ENCODE measurements at places on chromosomes 12 and 14. TPM values are rescaled to one million over a fixed set of nuclear protein-coding genes. Genes with fewer than 3 reads are reported as not detected.

Gene TEX22
- total RNA-seq = 0.85 TPM

Gene ESRRB
- total RNA-seq = 0.47 TPM

DNA sequence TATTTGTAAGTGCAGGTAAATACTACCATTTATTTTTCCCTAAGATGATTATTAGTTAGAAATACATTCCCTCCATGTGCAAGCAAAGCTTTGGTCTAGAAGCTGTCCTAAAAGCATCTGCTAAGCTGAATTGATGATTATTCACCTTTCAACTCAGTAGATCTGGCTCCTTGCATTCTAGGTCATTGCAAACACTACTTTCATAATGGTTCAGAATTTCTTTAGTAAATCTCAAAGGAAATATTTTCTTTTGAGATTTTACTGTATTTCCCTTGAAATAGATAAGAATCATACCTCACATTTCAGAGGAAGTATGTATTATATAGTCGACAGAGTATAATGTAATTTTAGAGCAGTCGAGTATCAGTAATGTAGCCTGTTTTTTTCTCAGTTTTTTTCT is 2.4 kb downstream of the ETNK1 start:
- peaks cover under 1% of the 10 kb centered on the region for H3K36me3 ChIP-seq
- H3K27ac ChIP-seq = peak overlapping the region; percentile 33
- no peak for DNase-seq
- peak overlapping the region; percentile 18 for H3K4me3 ChIP-seq
- no peaks in the 10 kb centered on the region for H3K27me3 ChIP-seq

Gene KITLG
- total RNA-seq = 7.5 TPM

Gene MVK
- total RNA-seq = 7.2 TPM

GRCh38 chr14:80695869-80696268 is 245.7 kb downstream of the CEP128 start:
- no peak for DNase-seq
- H3K27ac ChIP-seq = no peak overlapping the region
- H3K4me1 ChIP-seq = no peaks in the 10 kb centered on the region
- no peak overlapping the region for H3K4me3 ChIP-seq
- peaks cover 8% of the 10 kb centered on the region for H3K36me3 ChIP-seq

Gene PTPRR
- total RNA-seq = 0.38 TPM

Gene KRT73
- total RNA-seq = 0.28 TPM

- peaks cover 12% of the 10 kb centered on the region for H3K4me1 ChIP-seq
- no peak for DNase-seq
- H3K4me3 ChIP-seq = no peak overlapping the region
Observed at GRCh38 chr14:95190346-95190840, 33.1 kb upstream of the DICER1 start.

- H3K36me3 ChIP-seq = peaks cover 14% of the 10 kb centered on the region
- no peaks in the 10 kb centered on the region for H3K27me3 ChIP-seq
- no peak overlapping the region for H3K27ac ChIP-seq
Observed at GRCh38 chr14:71675900-71676287, 256.3 kb upstream of the RGS6 start.

Gene LRRK2
- 5.1 TPM for total RNA-seq

DNA sequence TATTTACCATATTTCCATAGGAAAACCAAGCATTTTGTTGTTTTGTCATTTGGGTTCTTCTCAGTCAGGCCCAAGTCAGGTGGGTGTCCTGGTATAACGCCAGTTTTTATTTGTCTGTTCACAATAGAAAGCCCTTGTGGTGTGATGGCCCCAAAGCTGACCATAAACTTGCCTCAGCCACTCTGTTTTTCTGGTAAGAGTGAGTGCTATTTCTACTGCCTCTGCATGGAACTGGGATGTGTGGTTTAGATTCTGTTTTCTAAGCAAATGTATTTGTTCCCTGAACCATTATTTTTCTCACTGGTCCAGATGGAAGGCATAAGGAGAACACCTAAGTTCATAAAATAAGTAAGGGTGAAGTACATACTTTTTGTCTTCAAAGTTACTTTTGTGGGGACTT is 1.8 kb upstream of the SSPN start:
- DNase-seq = no peak
- H3K36me3 ChIP-seq = no peaks in the 10 kb centered on the region
- no peak overlapping the region for H3K4me3 ChIP-seq
- H3K4me1 ChIP-seq = no peaks in the 10 kb centered on the region
- no peaks in the 10 kb centered on the region for H3K27me3 ChIP-seq

- H3K4me1 ChIP-seq = peaks cover 16% of the 10 kb centered on the region
- no peak overlapping the region for H3K4me3 ChIP-seq
- H3K27ac ChIP-seq = no peak overlapping the region
- H3K36me3 ChIP-seq = no peaks in the 10 kb centered on the region
Observed at GRCh38 chr12:57624441-57625220, 8.4 kb downstream of the B4GALNT1 start.

- peak; percentile 42 for DNase-seq
- no peak overlapping the region for H3K27ac ChIP-seq
- H3K4me1 ChIP-seq = peaks cover 25% of the 10 kb centered on the region
- H3K36me3 ChIP-seq = no peaks in the 10 kb centered on the region
Observed at GRCh38 chr14:61296719-61297502, 15.8 kb upstream of the TMEM30B start.

DNA sequence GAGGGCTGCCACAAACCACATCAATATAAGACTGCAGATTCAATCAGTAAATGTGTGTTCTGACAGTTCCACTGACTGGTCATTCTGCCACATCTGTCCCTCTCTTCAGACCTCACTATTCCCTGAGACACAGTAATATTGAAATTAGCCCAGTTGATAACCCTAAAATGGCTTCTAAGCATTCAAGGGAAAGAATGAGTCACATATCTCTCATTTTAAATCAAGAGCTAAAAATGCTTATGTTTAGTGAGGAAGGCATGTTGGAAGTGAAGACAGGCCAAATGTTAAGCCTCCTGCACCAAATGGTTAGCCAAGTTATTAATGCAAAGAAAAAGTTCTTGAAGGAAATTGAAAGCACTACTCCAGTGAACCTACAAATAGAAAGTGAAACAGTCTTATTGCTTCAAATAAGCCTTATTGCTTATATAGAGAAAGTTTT is 24.5 kb upstream of the KIF21A start:
- H3K27me3 ChIP-seq = no peaks in the 10 kb centered on the region
- no peak for DNase-seq
- H3K36me3 ChIP-seq = no peaks in the 10 kb centered on the region
- H3K27ac ChIP-seq = no peak overlapping the region
